ENCODE measurements at places on chromosomes 4 and X.

GRCh38 chr4:29058531-29058930 lies 1661.6 kb upstream of the PCDH7 start:
- DNase-seq = no peak

- no peak for DNase-seq
Observed at GRCh38 chrX:136671006-136671610, 23.1 kb downstream of the CD40LG start.

- no peak for DNase-seq
Observed at GRCh38 chrX:148385471-148385870, 114.9 kb upstream of the AFF2 start.

DNA sequence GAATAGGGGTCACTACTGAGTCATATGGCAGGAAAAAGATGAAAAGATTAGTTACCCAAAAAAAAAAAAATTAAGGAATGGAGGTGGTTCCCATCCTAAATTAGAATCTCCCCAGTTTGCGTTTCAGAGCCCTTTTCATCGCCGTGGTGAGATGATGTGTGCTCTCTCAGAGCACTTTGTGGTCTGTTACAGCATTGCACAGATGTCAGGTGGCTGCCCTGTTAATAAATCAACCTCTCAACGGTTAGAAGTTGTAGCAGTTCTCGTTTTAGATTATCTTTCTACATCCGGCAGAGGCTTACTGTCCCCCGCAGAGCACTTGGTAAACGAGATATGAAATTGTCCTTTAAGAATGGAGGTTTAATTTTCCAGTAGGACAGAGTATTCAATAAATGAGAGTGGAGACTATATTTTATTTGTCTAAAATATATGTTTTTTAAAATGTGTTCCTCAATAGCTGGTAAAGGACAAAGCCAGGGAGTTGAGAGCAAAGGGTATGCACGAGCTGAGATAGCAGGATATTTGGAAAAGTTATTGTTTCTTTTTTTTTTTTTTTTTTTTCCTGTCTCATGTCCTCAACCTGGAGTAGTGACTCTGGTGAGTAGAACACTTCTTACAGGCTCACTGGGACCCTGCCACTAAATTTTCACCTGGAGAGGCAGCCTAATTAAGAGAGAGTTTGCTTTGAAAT lies 26.9 kb downstream of the AFF1 start:
- DNase-seq = peak; percentile 27

DNA sequence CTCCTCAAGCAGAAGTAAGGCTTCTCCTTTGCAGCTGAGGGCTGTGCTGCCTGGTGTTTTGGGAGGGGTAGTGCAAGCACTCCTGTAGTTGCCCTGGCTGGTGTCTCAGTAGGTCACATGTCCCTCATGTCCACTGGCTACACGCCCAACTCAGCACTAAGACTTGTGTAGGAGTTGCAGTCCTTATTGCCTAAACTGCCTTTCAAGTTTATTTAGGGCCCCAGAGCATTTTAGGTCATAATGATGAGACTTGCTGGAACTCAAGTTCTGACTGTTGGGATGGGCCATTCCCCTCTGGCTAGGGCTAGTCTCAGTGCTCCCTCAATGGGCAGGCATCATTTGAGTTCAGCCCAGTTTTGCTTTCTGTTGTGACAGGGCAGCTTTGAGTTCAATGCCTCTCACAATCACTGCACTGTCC lies 44.1 kb downstream of the PPM1K start:
- DNase-seq = peak; percentile 91

DNA sequence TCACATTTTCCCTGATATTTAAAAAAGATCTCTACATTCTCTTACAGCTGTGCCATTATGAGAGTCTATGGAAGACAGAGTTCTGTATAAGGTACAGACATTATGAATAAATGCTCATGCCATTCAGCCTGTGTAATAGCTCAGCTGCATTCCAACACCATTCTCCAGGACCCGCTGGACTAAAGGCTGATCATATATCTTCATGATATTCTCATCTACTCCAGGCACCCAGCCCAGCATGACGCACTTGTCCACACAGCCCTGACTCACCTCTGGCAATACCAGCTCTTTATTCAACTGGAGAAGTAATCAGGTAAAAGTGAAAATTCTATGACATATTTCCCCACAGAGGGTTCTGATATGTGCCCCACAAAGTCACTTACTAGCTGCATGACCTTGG lies 437.5 kb upstream of the FGF16 start:
- no peak for DNase-seq

GRCh38 chrX:105822138-105823091 lies at the start of gene NRK:
Gene NRK (plus strand): TSS chrX:105822539. CDS start chrX:105822846, 307 bp downstream.
- no peak for DNase-seq

DNA sequence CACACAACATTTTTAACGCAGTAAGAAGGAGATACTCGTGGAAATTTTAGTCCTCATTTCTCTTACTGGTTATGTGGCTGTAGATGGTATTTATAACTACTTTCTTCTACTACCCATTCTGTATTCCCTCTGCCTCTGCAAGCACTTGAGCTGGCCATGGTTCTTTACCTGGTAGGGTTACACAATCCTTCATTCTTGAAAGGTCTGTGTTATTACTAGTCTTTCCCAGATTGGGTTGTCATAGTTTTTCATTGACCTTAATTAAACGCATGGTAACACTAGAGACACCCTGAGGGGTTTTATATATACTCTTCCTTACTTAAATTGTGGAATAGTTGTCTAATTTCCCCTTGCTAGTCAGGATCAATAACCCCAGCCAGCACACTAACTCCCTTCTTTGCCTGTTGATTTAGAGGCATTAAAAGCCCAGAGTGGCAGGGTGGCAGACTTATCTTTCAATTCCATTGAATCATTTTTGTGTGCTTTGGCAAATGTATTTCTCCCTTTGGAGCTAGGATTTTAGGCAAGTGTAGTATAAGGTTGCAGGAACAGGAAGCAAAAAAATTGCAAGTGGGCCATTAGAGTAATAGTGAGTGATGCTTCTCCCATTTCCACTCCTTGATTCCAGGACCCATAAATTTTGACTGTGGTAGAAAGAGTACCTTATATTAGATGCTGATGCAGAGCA lies 113.6 kb upstream of the EMCN start:
- DNase-seq = no peak

DNA sequence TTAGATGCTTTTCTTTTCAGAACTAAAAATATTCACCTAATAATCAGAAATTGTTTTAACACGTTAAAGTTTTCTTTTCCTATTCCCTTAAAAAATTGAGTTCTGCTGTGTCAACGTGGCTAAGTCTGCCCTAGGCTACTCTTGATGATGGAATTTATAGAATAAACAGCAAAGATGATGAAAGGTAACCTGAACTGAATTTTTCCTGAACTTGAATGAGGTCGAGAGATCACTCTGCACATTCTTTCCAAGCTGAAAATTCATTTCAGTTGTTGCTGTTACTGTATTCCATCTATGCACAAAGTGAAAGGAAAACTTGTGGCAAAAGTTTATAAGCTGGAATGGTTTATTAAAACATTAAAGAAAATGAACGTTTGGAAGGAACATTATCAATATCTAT lies 245.9 kb upstream of the GIMD1 start:
- no peak for DNase-seq

DNA sequence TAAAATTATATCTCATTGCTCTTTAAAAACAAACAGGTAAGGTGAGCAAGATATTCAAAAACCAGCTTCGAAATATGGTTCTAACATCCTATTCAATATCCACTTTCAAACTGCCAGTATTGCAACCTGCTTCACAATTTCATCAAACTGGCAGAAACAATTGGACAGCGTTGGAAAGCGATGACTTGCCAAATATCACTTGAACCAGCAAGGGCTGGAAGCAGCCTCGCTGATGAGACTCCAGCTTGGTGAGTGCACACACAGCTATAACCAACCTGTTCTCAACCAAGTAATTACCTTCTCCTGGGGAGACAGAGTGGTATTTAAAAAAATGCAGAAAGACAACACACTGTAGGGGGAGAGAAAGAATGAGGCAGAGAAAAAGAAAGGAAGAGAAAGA lies 155.8 kb upstream of the RAI2 start:
- DNase-seq = no peak

DNA sequence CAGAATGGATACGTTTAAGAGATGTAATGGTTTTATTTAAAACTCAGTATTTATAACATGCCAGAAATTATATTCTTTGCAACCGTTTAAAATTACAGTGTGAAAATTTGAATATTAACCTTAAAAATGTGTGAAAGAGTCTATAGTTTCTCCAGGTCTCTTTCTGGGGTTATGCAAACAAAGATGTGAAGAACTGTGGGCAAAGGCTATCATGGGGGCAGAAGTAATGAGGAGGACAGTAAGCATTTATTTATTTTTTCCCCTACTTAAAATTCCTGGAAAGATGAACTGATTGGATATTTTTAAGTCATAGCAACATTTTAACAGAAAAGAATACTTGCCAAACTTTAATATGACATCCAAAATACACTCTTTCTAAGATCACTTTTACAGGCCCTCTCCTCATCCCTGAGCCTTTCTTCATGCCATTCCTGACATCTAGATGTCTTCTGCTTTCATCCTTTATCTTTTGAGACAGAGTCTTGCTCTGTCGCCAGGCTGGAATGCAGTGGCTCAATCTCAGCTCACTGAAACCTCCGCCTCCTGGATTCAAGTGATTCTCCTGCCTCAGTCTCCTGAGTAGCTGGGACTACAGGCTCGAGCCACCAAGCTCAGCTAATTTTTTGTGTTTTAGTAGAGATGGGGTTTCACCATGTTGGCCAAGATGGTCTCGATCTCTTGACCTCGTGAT lies 46.1 kb downstream of the TMEM131L start:
- DNase-seq = no peak

GRCh38 chrX:10679387-10679786 lies 59.0 kb upstream of the MID1 start:
- DNase-seq = no peak

GRCh38 chr4:152269448-152270191 lies 266.3 kb downstream of the FBXW7 start:
- no peak for DNase-seq

- no peak for DNase-seq
Observed at GRCh38 chr4:1644891-1645657, 39.0 kb downstream of the FAM53A start.

DNA sequence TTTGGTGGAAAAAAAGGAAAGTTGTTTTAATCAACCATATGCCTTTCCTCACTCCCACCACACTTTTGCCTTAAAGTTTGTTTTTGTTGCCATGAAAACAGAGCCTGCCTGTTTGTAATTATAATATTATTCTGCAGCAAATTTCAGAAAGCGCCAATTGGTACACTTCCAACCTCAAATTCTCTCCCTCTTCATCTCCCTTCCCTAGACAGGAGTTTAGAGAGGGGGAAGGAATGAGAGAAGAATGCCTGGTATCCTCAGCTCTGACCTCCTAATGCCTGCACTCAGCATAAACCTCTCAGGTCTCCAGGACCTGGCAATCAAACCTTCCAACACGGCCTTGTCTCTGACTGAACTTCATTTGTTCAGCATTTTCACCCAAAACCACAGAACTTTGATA lies 138.4 kb upstream of the HCCS start:
- no peak for DNase-seq

GRCh38 chr4:112136551-112136950 lies 8.7 kb upstream of the FAM241A start:
- no peak for DNase-seq

DNA sequence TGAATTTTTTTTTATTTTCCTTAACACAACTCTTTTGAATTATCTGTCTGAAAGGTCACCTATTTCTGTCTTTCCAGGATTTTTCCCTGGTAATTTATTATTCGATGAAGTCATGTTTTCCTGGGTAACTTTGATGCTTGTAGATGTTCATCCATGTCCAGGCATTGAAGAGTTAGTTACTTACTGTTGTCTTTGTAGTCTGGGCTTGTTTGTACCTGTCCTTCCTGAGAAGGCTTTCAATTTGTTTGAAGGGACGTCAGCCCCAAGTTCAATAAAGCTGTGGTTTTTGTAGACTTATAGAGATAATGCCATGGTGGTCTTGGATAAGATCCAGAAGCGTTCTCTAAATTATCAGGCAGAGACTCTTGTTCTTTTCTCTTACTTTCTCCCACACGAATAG lies 252.4 kb upstream of the ARHGAP24 start:
- DNase-seq = no peak

GRCh38 chr4:93743022-93743421 lies 85.5 kb upstream of the ATOH1 start:
- DNase-seq = peak; percentile 53

DNA sequence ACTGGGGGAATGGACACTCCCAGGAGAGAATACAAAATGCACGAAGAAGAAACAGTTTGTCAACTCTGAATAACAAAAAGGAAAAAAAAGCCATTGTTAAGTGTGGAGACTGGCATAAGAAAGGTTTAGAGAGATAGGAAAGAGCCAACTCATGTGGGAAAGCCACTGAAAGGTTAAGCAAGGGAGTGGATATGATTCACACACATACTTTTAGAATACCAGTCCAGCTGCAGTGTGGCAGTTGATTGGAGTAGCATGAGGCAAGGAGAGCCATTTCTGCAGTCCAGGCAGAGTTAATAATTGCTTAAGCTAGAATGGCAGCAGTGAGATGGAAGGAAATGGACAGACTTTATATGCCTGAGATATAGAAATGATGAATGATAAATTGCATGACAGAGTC lies 36.9 kb upstream of the ADAD1 start:
- no peak for DNase-seq

DNA sequence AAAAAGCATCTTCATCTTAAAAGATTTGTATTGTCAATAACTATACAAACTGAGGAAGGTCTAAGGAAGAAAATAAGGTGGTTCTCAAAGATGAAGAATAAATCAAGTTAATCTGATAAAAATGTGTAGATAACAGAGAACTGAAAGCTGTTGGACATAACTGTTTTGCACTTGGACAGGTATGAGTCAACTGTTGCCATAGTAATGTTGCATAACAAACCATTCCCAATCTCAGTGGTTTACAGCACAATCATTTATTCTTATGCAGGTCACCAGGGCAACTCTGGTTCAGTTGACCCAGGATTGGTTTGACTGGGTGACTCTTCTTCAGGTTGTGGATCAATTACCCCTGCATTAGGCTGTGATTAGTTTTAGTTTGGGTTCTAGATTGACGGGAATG lies 2197.7 kb downstream of the ARAP2 start:
- no peak for DNase-seq

- no peak for DNase-seq
Observed at GRCh38 chrX:44043496-44043895, 70.3 kb upstream of the NDP start.

GRCh38 chr4:122842984-122843531 lies 16.4 kb downstream of the FGF2 start:
- no peak for DNase-seq

DNA sequence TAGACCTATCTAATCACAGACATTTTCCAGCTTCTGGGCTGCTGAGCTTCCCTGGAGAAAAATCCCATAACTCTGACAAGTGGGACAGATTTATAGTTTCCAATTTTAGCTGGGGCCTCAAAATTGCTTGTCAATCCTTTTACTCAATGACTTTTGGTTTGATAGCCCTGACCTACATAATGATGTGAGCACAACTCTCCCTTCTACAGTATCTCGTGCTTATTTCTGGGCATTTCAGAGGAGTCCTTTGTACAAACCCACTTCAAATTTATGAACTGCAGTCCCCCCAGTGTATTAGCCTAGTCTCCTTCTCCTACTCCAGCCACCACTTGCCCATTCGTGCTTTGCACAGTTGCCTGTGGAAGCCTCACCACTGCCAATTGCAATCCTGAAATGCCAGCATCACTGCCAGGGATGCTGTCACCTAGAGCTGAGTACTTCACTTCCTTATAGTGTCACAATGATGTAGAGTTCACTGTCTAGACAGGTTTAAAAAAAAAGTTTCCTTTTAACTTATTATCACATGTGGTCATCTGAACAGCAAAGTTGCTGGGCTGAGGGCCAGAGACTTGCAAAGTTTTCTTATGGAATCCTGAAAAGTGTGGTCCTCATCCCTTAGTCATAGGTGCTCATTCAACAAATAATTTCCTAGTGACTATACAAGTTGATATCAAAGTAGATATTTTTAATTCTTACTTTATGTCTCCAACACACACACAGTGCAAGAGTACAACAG lies 21.2 kb downstream of the TRAM1L1 start:
- no peak for DNase-seq
